CD8-positive, alpha-beta memory T cell (primary cell): ENCODE measurements at places on chromosomes 4 and X. TPM values are rescaled to one million over a fixed set of nuclear protein-coding genes. Genes with fewer than 3 reads are reported as not detected.

LRIT3 gene
- polyA plus RNA-seq = not detected

- no peak for DNase-seq
Observed at GRCh38 chr4:55314141-55314820, 31.8 kb upstream of the SRD5A3 start.

GRCh38 chr4:165970703-165971420, 97.8 kb downstream of the TLL1 start:
- DNase-seq = no peak

- no peak for DNase-seq
Observed at GRCh38 chr4:2991243-2991642, 27.9 kb downstream of the GRK4 start.

SCD5 gene
- 2.6 TPM for polyA plus RNA-seq

- no peak for DNase-seq
Observed at GRCh38 chrX:101462892-101463291, 22.4 kb upstream of the ARMCX4 start.

GRCh38 chrX:151919610-151920009, 6.9 kb downstream of the MAGEA4 start:
- DNase-seq = no peak
